ENCODE measurements at places on chromosomes 2 and 18. TPM values are rescaled to one million over a fixed set of nuclear protein-coding genes. Genes with fewer than 3 reads are reported as not detected.
A peak's percentile ranks its signal among the peaks of the same experiment; 100 is the strongest.

GRCh38 chr2:239790313-239790712, 234.8 kb downstream of the NDUFA10 start:
- DNase-seq: peak; percentile 71

DNA sequence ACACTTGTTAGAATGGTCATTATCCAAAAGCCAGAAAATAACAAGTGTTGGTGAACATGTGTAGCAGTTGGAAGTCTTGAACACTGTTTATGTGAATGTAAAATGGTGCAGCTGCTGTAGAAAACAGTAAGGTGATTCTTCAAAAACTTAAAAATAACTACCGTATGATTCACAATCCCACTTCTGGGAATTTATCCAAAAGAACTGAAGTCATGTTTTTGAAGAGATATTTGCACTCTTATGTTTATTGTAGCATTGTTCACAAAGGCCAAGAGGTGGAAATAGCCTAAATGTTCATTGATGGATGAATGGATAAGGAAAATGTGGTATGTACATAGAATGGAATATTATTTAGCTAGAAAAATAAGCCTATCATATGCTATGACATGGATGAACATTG, 6.3 kb upstream of the SPP2 start:
- no peak for DNase-seq

DNA sequence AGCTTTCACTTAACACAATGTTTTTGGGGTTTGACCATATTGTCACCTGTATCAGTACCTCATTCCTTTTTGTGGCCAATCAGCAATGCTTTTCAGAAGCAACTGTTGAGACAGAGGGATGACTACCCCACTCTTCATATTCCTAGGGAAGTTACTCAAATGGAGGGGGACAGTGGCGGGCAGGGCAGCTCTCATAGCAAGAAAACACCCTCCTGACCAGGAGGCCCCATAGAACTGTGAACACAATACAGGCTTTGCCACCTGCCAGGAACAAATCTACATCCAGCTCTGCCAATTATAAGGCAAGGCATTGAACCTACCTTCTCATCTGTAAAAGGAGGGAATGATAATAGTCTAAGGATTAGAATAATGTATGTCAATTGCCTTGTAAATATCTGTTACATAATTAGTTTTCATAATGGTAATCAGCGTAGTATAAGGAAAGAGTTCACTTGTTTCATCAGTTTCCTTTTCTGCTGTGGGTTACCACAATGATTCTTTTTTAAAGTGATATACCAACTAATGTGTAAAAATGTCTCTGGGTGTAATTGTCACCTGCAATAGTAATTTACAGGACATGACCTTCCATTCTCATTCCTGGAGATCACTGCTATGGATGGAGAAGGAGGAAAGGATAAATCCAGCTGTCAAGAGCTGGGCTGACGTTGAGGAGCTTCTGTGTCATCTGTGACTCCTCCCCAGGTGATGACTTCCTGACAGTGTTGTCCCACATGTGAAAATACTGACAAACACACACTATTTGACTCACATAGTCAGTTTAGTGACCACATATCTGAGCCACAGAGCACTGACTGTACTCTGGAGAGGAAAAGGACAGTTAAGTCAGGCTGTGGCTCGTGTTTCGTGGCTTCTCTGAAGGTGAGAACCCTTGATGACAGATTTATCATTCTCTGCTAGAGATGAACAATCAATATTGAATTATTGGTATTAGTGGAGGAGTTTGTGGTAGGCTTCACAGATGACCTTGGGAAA, 13.5 kb downstream of the ALPK2 start:
- no peak for DNase-seq

GRCh38 chr2:86140969-86141392, 34.9 kb downstream of the PTCD3 start:
- no peak for DNase-seq

GRCh38 chr2:195596840-195597239, 60.2 kb upstream of the SLC39A10 start:
- DNase-seq: no peak

- DNase-seq: no peak
These were observed 31.6 kb downstream of the INSIG2 start for GRCh38 chr2:118119761-118120400.

- peak; percentile 34 for DNase-seq
These were observed 7.7 kb upstream of the RHOB start for GRCh38 chr2:20439193-20439475.

- DNase-seq: no peak
These were observed 416.8 kb downstream of the CMPK2 start for GRCh38 chr2:6448893-6449292.

Gene EMILIN2
- 21.0 TPM for total RNA-seq

Gene NR4A2
- 7.8 TPM for total RNA-seq

Gene COLEC12
- 54.9 TPM for total RNA-seq

Gene RFX8
- total RNA-seq: 0.32 TPM

Gene NOL4
- 0.38 TPM for total RNA-seq

Gene CD8B
- total RNA-seq: 1.00 TPM

Gene UCN
- total RNA-seq: 1.2 TPM

Gene EVA1A
- 0.56 TPM for total RNA-seq

Gene CRIM1
- total RNA-seq: 103 TPM
